ENCODE measurements at places on chromosomes 6 and 20.

DNA sequence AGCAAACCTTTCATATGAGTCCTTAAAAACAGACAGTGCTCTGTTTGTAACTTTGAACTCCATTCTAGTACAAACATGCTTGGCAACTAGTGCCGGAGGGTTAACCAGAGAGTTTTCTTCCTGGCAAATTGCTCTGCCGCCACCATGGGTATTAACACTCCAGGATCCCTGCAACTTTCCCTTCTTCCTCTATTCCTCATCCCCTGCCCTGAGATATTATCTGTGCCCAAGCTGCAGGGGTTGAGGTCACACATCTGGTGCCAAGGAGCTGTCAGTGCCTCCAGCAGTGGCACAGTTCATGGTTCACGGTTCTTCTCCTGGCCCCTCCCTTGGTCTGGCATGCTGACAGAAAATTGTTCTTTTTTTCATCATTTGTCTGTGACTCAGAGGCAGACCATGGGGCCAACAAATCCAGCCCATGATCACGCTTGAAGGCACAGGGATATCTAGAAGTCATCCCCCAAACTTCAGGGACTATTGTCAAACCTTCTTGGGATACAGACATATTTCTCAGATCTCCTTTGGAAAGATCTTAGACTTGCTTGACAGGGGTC, 77.5 kb downstream of the ATXN1 start:
- DNase-seq = peak; percentile 47

- peak; percentile 35 for DNase-seq
Measured at GRCh38 chr20:4989570-4989969, 11.7 kb downstream of the SLC23A2 start.

DNA sequence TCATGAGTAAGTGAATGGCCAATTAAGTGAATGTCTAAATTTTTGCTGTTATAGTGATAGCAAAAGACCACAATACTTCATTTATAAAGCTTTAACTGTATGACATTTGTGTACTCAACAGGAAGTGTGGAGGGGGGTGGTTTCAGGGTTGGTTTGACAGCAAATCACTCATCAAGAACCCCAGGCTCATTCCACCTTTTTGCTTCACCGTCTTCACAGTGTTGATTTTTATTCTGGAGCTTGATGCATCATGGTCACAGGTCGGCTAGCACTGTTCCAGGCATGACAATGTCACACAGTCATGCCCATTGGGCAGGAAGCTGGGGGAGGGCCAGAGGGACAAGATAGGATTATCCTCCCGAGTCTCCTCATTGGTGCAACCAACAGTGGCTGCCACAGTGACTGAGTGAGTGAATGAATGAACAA, 75.0 kb downstream of the MDGA1 start:
- peak; percentile 12 for DNase-seq

- DNase-seq = no peak
Measured at GRCh38 chr6:136582711-136583471, 32.7 kb upstream of the MAP7 start.

DNA sequence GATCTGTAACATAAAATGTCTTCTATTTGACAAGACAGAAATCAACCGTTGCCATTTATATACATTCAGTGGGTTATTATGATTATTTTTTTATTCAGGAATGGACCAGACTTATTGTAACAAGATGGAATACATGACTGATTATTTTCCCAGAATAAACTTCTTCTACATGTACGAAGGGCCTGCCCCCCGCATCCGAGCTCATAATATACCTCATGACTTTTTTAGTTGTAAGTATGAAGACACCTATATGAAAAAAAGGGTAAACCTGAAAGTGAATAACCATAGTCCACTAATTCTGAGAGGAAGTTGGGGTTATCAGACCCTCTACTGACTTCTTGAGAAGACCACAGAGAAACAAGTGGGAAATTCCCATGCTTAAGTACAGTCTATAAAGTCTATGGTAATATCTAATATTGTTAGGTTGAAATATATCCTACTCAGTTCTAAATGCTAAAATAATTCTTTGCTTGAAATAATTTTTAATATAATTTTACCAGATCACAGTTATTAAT, 15.9 kb downstream of the OR2A4 start:
- peak; percentile 23 for DNase-seq

GRCh38 chr6:44006872-44007303, 120.4 kb downstream of the MRPL14 start:
- DNase-seq = no peak

GRCh38 chr20:1685304-1686052, 27.9 kb upstream of the SIRPG start:
- DNase-seq = no peak

GRCh38 chr6:119676961-119677360, 327.4 kb upstream of the MAN1A1 start:
- DNase-seq = no peak

DNA sequence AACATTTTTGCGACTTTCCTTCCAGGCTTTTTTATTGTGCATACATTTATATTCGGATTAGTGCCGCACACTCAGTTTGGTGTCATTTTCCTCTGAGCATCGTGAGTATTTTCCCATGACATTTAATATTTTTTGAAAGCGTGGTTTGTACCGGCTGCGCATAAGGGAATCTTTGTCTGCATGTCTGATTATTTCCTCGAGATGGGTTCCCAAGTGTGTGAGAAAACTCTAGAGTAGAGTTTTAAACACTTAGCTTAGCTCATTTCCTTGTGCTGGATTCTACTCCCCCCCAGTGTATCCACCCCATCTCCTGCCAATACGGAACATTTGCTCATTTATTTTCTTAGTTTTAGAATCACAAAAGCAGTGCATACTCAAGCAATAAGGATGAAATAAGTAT, 94.3 kb downstream of the CDC5L start:
- no peak for DNase-seq

- DNase-seq = no peak
Measured at GRCh38 chr6:116866281-116866871, 10.7 kb upstream of the RFX6 start.

DNA sequence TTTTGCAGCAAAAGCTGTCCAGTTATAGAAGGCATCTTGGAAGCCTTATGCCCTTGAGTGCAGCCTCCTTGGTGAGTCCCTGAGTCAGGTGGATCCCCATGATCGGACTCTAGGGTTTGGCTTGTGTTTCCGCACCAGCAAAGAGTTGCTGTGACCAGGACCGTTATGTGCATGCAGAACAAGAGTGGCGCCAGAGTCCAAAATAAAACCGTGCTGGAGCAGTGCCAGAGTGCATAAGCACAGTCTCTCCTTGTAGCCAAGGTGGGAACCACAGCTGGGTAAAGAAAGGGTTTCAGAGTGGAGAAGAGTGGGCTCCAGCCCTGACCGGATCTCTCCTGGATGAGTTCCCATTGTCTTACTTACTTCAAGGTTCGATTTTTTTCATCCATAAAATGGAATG, 58.6 kb downstream of the FOXA2 start:
- DNase-seq = no peak

All from stimulated activated naive CD8-positive, alpha-beta T cell treated with anti-CD3 and anti-CD28 coated beads, Interleukin-15, Interleukin-2, amounts not matched to agents 100 U/mL and 50 U/mL, for 24 hours (primary cell).